ENCODE measurements at places on chromosomes 11 and 22.

DNA sequence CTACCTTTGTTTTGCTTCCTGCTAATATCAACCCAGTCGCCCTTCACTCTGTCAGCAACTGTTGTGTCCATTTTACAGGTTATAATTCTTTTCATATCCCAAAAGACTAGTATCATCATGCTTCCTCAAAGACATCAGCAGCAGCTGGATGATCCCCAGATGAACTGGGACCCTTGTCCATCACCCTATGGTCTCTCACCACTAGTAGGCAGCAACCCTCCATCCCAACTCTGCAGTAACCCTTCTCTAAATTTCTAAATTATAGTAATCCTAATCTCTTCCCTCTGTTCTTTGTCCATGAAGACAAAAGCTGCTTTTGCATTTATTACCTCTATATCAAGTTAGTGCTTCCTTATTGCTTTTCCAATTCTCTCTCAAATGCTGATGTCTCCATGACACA lies 1025.8 kb downstream of the FAM181B start:
- DNase-seq, result no peak

DNA sequence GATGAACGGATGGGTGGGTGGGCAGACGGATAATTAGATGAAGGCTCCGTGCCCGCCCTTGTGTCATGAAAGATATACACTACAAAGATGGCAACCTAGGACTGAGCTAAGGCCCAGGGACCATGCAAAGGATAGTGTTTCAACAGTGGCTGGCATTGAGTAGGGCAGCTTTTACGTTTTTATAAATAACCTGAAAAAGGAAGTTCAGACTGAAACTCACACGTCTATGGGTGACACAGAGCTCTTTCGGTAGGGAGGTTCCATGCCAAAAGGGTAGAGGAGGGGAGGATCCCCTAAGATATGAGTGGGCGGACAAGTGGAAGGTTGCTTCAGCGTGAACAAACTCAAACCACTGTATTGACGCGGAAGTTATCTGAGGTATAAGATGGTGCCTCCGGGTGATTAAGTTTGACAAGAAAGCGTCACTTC lies 90.5 kb downstream of the UBASH3B start:
- DNase-seq, result peak; percentile 69

- no peak for DNase-seq
Observed at GRCh38 chr11:132402071-132402684, 1031.8 kb downstream of the NTM start.

DNA sequence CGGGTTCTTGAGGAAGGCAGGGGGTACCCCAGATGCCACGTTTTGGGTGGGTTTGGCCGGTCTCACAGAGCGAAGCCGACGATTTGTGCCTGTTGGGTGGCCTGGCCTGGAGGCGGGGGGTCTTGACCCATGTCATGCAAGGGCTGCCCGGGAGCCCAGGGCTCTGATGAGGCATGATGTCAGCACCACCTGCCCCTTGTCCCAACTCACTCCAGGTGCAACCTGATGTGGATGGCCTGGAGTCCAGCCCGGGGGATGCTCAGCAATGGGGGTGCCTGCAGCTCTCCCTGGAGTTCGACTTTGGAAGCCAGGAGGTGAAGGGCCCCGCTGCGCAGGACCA lies 851 bp downstream of the SYT8 start:
- no peak for DNase-seq

- no peak for DNase-seq
Observed at GRCh38 chr22:23066200-23067022, 3.9 kb upstream of the GNAZ start.

- DNase-seq, result no peak
Observed at GRCh38 chr11:57180081-57180561, 1.6 kb upstream of the LRRC55 start.

GRCh38 chr11:128040603-128041002 lies 546.8 kb downstream of the ETS1 start:
- no peak for DNase-seq

- peak; percentile 70 for DNase-seq
Observed at GRCh38 chr11:67356864-67357561, 3.7 kb upstream of the POLD4 start.

DNA sequence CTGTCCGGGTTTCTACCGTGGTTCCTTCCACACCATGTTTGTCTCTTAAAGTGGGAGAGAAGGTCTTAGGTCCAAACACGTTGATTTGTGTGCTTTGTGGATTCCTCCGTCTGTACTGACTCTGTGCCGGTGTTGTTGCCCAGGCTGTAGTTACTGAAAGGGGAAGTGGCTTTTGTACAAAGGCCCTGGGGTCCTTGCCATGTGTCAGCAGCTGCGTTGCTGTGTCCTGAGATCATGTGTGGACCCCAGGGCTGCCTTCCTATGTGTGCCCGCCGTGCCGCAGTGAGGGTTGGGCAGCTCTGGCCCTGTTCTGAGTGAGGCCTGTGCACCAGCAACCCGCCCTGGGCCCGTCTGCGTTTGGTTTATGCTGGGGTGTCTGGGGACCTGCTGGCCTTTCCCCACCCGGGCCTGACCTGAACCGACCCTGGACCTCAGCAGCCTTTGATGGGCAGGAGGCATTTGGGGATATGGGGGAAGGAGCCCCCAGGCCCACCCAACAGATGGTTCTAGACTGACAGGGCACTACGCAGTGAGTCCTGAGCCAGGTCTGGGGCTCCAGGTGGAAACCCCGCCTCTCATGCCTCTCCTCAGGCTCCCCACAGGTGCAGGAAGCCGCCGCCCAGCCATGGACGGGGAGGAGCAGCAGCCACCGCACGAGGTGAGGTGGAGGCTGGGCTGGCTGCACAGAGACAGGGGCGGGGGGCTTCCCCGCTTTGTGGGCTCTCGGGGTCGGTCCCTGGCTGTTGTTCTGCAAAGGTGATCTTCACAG lies 6.9 kb downstream of the TRABD start:
- peak; percentile 37 for DNase-seq

- peak; percentile 11 for DNase-seq
Observed at GRCh38 chr11:75523811-75524664, 1.7 kb downstream of the GDPD5 start.

GRCh38 chr22:41099036-41099435 lies 6.6 kb downstream of the EP300 start:
- DNase-seq, result no peak

GRCh38 chr22:30015846-30016245 lies 64.4 kb upstream of the HORMAD2 start:
- DNase-seq, result no peak

DNA sequence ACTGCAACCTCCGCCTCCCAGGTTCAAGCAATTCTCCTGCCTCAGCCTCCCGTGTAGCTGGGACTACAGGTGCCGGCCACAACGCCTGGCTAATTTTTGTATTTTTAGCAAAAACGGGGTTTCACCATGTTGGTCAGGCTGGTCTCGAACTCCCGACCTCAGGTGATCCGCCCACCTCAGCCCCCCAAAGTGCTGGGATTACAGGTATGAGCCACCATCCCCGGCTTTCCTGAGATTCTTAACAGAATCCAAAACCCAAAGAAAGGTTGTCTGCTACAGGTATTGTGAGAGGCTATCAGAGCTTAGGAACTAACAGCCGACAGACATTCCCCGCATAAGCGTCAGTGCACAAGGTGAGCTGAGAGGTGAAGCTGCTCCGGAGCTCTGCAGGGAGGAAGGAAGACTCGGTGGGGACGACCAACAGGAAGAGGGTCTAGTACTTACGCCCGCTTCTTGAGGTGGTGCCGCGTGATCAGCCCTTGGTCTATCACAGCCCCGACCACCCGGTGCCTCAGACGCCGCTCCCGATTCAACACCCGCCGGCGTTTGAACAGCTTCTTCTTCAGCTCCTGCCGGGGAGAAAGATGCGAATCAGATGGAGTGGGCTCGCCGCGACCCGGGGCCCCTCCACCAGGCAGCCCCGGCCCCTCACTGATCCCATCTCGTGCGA lies 470 bp downstream of the C11orf98 start:
- DNase-seq, result peak; percentile 53

GRCh38 chr11:133835593-133836548 lies 9.4 kb downstream of the SPATA19 start:
- DNase-seq, result no peak

- DNase-seq, result no peak
Observed at GRCh38 chr11:8060146-8060719, 20.8 kb upstream of the TUB start.
